Left renal cortex interstitium (tissue), 4 donors: ENCODE measurements at places on chromosomes 12 and 14.

- no peak for DNase-seq
These were observed 500.8 kb upstream of the GARIN6 start for GRCh38 chr12:99146730-99147129.

- no peak for DNase-seq
These were observed 5.6 kb upstream of the FAM234B start for GRCh38 chr12:13038491-13039161.

- DNase-seq: no peak
These were observed 113.9 kb upstream of the USP15 start for GRCh38 chr12:62146318-62146717.

- no peak for DNase-seq
These were observed 982 bp downstream of the RBMS2 start for GRCh38 chr12:56522411-56523193.

DNA sequence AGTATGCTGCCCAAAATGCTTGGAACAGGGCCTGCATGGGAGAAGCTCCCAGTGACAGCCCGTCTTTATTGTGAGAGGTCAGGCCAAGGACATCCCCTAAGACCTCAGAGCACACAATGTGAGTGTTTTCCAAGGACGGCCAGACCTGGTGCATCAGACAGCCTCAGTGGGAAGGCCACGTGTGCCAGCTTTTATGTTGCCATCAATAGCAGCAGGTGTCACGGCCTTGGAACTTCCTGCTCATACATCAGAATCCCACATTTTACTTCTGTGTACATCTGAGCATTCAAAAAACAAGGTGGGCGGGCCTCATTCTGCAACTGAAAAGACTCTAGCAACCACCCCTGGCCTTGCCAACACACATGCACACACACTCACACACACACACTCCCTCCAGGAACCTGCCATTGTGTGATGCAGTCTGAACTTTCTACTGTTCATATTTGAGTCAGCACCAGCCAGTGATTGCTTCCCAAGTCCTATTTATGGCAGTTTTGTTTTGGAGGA lies 753.1 kb upstream of the TBX3 start:
- DNase-seq: no peak

GRCh38 chr14:34231626-34232025 lies 230.4 kb downstream of the SPTSSA start:
- DNase-seq: no peak

DNA sequence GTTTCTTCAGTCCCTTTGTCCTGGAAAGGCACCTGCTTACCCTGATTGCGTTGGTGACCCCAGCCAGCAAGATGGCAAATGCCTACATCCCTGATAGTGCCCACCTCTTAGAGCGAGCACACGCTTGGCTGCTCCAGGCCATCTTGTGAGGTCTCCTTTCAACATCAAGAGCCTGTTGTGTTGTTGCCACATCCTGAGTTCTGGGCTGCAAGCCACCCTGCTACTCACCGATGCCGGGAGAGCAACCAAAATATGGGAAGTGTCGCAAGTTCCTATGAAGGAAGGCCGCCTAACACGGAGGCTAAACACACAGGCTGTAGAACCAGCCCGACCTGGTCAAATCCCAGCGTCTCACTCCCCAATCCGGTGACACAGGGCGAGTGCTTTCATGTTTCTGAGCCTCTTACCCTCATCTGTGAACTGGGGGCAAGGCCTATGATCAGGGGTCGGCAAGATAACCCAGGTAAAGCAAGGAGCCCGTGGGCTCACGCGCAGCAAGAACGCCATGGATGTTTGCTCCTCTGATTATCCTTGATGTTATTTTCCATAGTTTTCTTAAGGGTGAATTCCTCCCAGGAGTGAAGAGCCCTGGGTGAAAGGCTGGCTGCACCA lies 98.4 kb downstream of the LGMN start:
- DNase-seq: no peak

GRCh38 chr14:23550812-23551265 lies 726 bp downstream of the ZFHX2 start:
- DNase-seq: no peak

DNA sequence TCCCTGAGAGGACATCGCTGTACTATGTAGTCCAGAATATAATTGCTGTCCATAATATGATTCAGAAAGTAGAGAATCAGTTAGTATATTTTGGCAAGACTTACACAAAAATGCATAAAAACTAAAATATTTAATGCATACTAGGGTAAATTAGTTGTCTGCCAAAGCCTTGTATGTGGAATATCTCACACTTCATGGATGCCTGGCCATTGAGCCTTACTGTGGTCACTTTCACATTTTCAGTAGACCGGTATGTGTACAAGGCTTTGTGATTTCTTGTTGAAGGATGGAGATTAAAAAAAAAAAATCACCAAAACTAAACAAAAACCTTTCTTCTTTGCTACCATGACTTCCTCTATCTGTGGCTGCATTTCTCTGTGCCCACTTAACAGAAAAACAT lies 197.3 kb upstream of the DDHD1 start:
- DNase-seq: no peak

DNA sequence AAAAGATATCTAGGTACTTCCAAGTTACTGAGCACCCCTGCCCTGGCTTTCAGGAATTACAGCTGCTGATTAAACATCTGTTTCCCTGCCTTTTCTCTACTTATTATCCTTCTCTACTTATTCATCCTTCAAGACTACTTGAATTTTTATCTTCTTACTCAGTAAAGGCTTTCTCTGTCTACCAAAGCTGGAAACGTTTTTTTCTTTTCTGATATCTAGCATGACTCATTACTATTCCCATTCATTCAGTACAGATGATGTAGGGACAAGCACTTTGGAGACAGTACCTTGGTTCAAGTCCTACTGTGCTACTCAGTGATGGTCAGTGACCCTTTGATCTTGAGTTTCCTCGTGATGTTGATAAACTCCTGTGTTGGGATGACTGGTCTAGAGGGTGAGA lies 848.7 kb downstream of the NRXN3 start:
- no peak for DNase-seq

DNA sequence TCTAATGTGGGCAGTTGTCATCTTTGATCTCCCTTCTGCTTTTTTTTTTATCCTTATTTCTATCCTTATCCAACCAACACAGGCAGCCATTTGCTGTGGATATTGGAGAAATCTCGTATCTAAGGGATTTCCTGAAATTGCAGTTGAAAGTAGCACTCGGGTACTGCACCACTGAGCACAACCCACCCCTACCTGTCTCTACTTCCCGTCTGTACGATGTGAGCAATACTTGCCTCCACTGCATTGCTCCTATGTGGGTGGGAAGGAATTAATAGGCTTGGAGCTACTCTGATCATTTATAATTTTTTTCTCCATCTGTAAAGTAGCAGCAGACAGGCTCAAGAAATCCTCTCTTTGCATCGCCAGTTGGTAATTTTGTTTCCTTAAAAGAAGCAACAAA lies 300.4 kb downstream of the SNAPC1 start:
- DNase-seq: no peak

GRCh38 chr14:74984236-74985027 lies 18.3 kb upstream of the EIF2B2 start:
- no peak for DNase-seq

- no peak for DNase-seq
These were observed 301.5 kb upstream of the FBXO33 start for GRCh38 chr14:39733741-39734140.

DNA sequence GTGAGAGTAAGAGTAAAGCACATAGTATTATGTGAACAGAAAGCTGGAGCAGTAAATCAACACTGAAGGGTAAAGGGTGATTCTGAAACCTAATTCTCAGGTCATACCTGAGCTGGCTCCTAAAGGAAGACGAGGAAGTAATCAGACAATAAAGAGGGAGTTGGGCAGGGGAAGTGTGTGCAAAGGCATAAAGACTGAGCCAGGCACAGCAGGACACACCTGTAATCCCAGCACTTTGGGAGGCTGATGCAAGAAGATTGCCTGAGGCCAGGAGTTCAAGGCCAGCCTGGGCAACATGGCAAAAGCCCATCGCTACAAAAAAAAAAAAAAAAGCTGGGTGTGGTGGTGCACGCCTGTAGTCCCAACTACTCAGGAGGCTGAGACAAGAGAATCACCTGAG lies 9.6 kb downstream of the ARF3 start:
- DNase-seq: no peak

DNA sequence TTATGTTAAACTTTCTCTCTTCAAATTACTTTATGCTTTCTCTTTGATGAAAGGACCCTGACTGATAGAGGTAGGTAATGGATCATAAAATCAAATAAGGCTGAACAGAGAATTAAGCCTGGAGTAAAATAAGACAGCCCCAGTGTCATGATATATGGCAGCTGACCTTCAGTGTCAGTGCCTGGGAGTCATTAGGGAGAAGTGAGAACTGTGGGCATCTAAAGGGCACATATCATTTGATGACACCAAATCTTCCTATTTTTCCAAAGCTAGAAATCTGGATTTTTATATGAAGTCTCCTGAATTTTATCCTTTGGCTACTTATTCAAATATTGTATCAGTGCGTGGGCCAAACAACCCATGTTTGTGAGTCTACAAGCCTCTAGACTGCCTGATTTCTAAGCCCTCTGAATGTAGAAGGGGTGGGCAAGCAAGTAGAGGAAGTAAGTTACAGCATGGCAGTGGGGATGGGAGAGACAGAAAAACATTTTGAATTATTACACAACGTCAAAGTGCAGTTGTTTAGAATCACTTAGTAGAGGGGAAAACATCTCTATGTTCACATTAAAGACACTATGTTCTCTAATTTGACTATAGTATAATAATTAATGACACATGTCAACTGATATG lies 10.0 kb downstream of the SLC39A9 start:
- no peak for DNase-seq

- DNase-seq: no peak
These were observed 15.9 kb upstream of the AMIGO2 start for GRCh38 chr12:47095446-47096236.

GRCh38 chr12:112408621-112409020 lies 784 bp downstream of the RPL6 start:
- DNase-seq: no peak

DNA sequence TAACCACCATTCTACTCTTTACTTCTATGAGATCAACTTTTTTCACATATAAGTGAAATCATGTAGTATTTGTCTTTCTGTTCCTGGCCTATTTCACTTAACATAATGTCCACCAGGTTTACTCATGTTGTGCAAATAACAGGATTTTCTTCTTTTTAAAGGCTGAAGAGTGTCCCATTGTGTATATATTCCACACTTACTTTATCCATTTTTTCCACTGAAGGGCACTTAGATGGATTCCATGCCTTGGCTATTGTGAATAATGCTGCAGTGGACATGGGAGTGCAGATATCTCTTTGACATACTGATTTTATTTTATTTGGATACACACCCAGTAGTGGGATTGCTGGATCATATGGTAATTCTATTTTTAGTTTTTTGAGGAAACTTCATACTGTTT lies 181.1 kb upstream of the HMGA2 start:
- no peak for DNase-seq

- DNase-seq: no peak
These were observed 8.7 kb downstream of the ZBTB1 start for GRCh38 chr14:64513271-64513670.

DNA sequence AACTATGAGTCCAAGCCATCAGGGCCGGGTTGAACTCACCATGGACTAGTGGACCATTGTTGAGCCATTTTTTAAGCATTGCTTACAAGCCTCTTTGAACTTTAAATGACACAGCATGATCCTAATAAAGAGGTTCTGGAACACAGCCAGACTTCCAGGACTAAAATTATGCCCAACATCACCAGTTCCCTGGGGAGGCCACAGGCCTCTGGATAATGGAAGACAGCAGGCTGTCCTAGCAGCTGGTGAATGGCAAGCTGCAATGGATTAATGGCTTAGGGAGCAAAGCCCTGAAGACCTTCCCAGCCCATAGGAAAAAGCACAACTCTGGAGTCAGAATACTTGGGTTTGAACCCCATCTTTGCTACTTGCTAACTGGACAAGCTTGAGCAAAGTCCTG lies 71.3 kb downstream of the FLRT2 start:
- DNase-seq: no peak

DNA sequence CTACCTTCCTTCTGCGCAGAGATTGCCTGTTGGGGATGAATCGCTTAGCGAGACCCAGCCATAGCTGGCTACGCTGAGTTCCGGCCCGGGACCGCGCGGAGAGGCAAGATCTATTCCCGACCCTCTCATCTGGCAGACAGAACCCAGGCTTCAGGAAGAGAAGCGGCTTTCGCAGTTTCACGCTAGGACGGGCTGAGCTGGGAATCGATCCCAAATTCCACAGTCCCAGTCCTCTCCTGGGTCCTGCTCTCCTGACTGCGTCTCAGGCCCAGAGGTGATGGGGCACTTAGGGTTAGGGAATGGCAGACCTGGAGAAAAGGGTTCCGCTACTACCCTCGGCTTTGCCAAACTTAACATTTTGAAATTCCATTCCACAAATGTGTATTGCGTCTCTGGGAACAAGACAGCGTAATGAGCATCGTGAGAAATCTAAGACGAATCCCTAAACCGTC lies 2.8 kb downstream of the PTPN21 start:
- DNase-seq: no peak

DNA sequence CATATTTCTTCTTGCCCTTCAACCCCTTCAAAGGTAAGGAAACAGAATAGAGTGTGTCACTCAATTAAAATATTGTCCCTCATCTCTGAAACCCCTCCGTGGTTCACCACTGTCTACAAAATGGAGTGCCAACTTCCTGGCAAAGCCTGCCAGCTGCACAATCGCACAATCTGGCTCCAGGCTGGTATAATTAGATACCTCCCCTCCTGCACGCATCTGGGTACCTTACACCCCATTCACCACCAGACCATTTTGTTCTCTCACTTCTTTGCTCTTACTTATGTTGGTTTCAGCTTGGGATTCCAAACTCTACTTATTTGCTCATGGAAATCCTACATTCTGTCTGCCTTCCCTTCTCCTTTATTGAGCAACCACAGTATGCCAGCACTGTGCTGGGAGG lies 314.9 kb downstream of the NUAK1 start:
- DNase-seq: no peak

DNA sequence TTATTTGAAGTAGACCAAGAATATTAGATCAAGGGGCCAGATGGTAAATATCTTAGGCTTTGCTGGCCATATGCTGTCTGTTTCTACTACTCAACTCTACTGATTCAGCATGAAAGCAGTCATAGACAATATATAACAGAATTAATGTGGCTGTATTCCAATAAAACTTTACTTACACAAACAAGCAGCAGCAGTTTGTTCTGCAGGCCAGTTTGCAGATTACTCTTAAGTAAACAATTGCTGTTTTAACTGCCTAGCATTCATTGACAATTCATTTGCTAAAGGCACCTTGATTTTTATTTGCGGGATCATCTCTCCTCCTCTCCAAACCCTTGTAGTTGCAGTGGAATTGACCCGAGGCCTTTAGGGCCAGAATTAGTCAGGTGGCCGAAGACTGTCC lies 94.1 kb upstream of the GARIN6 start:
- no peak for DNase-seq

DNA sequence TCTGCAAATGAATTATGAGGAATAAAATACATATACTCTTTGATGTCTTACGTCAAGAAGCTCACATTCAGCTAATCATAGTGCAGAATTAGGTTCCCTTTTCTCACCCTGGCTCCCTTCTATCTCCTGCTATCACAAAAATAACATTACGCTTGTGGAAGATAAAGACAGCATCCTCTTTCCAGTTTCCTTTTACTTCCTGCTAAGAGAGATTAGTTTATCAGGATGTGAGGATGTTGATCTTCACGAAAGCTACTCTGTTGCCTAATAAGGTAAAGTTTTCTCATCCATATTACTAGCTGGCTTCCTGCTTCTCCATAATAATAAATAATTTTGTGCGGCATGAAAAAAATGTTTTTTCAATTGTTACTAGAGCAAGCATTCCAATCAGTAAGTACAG lies 217.7 kb upstream of the DCN start:
- no peak for DNase-seq

GRCh38 chr14:102932484-102933248 lies 10.2 kb downstream of the AMN start:
- no peak for DNase-seq

- no peak for DNase-seq
These were observed 7.1 kb downstream of the GMFB start for GRCh38 chr14:54481695-54482094.
